Astrocyte of the cerebellum (primary cell): ENCODE measurements at places on chromosomes 1 and 21.

DNA sequence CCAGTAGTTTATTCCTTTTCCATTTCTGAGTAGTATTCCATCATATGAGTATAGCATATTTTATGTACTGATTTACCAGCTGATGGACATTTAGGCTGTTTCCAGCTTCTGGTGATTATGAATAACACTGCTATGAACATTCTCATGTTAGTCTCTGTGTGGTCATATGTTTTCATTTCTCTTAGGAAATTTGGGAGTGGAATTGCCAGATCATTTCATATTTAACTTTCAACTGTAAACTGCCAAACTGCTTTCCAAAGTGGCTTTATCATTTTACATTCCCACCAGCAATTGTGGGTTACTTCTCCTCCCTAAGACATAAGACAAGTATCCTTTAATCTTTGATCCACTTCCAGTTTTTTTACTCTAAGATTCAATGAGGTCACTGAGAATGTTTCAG, 85.7 kb upstream of the RALGPS2 start:
- no peak for DNase-seq

DNA sequence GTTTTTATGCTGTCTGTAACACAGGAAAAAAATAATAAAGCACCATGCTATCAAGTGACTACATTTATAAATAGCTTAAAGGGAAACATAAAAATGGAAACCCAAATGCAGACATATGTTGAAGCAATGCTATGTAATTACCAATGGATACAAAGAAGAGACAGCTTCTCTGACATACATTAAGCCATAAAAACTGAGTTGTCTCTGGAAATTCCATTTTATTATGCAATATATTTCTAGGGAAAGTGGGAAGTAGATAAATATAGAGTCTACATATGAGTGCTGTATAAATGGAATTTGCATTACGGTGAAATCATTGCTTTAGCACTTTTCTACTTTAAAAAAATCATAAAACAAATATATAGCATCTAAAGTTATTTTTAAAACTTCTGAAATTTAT, 135.2 kb upstream of the COL11A1 start:
- no peak for DNase-seq

DNA sequence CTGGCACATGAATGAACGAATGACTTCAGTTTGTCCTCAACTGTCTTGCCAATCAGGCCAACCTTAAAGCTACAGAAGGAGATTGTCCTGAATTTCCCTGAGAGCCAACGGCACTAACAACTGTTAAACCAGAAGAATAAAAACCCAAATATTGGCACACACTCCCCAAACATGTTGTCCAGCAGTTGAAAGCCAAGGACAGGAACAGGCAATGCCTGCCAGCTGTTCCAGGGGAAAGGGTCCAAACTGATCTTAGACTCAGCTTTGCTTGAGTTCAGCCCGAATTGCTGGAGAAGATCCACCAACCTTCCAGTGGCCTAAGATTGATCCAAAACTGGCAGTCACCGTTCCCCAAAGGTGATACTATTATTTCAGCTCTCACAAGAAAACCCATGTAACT, 22.4 kb upstream of the AHCTF1 start:
- no peak for DNase-seq

DNA sequence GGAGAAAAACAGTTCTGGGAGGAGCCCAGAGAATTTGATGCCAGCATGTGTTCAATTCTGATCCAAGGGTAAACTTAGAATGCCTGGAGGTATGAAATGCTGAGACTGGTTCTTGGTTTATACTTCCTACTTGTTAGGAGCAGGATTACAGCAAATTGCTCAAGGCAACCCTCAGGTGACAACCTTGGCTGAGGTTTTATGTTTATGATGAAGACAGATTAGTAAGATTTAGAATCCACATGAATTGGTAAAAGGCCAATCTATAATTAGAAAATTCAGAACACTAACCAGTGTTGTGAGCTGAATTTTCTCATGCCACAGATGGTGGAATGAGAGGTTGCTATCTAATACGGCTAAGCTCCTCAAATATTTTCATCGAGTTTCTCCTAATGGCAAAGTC, 235.3 kb upstream of the NRIP1 start:
- DNase-seq: no peak

DNA sequence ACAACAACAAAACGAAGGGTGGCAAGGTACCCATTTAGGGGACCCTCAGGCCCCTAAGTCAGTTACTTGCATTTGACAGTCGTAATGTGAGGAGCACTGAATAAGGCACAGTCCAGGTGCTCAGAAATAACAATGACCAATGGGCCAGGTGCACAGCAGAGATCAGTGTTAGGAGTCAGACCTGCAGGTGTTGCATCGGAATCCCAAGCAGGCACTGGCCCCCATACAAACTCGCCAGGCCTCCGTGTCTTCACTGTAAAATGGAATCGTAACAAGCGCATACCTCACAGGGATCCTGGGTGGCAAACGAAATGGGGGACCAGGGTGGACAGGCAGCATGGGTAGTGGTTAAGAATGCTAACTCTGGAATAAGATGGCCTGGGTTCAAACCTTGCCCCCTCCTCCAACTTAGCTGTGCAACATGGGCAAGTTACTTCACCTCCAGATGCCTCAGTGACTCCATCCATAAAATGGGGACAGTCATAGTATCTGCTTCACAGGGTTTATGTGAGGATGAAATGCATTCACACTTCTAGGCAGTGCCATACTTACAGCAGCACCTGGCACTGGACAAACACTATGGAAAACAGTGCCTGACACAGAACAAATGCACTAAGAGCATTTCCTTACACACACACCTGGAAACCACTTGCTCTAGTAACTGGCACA, 20.2 kb downstream of the RCAN1 start:
- no peak for DNase-seq

DNA sequence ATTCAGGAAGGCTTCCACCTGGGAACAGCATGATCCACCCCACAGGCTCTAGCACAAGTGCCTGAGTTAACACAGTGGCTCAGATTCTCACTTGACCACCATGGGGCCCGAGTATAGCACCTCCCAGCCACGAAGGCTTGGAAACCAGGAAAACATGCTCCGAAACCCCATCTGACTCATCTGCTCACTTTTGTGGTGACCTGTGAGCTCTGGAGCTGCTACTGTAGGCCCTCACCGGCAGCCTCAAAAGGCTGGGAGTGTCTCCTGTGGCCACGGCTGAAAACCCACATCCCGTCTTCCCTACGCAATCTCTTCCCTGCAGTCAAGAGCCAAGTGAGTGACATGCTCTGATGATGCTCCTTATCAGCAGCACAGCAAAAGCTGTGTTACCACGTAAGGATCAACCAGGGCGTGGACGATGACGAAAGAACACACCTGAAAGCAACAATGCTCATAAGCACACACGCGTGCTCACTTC, 81.4 kb downstream of the TGFBR3 start:
- peak; percentile 85 for DNase-seq

GRCh38 chr1:206691604-206692003, 6.9 kb downstream of the MAPKAPK2 start:
- DNase-seq: no peak
